ENCODE measurements at places on chromosomes 4 and X. TPM values are rescaled to one million over a fixed set of nuclear protein-coding genes. Genes with fewer than 3 reads are reported as not detected.

Gene LRIT3
- under 0.01 TPM for total RNA-seq

Gene CYBB
- total RNA-seq: not detected

Gene GAGE12G
- not detected for total RNA-seq

Gene PSAPL1
- total RNA-seq: not detected

Gene PCDH18
- 1.1 TPM for total RNA-seq

Gene STAP1
- not detected for total RNA-seq

Gene UGT2B10
- total RNA-seq: not detected

Gene PROM1
- total RNA-seq: 0.10 TPM
